ENCODE measurements at places on chromosomes 7 and 10.

GRCh38 chr7:6023974-6024435 lies 7.2 kb upstream of the ANKRD61 start:
- no peaks in the 10 kb centered on the region for H3K27me3 ChIP-seq
- no peak for DNase-seq

GRCh38 chr10:62915158-62915557 lies 99.0 kb upstream of the EGR2 start:
- no peak overlapping the region for H3K4me3 ChIP-seq
- H3K27me3 ChIP-seq: peaks cover 12% of the 10 kb centered on the region
- no peaks in the 10 kb centered on the region for H3K4me1 ChIP-seq
- H3K36me3 ChIP-seq: no peaks in the 10 kb centered on the region

DNA sequence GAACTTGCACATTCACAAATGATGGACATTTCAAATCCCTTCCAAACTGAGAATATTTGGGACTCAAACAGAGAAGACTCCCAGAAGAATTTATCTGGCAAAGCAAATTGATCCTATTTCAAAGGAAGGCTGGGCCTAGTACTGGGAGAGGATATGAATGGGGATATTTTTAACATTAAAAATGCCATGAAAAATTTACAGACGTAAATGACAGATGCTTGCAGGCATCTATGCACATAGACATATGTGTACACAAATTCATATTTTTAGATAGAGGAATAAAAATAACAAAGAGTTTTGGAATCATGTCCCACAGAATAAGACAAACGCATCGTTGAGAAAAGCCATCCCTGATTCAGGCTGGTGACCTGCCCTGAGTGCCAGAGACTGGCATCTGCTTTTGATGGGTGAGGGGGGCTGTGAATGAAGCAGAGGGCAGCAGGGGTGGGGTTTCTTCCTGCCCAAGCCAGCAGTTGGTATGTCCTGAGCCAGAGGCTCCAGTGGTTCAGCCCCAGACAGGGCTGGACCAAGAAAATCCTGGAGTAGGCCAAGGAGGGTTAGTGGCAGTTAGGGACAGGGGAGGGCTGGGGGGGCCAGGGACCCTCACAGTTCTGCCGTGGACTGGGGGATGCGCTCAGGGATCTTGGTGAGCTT lies 138.5 kb downstream of the SLIT1 start:
- no peak overlapping the region for H3K27ac ChIP-seq
- no peaks in the 10 kb centered on the region for H3K36me3 ChIP-seq
- H3K4me1 ChIP-seq: no peaks in the 10 kb centered on the region
- no peak overlapping the region for H3K4me3 ChIP-seq

DNA sequence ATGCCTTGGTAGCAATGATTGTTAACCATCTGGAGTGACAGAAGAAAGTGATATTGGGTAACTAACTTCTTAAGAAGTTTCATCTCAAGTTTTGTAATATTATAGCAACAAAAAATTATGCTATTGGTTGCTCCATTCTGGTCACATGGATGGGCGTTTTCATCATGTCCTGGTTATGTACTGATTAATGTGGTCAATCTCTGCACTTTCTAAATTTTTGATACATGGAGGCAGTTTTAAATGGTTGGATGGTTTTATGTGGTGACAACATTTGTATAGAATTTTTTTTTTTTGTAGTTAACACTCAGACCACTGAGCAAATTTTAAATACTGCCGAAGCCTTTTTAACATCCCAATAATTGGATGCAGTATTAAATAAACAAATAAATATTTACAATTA lies 55.2 kb upstream of the CCAR1 start:
- no peak overlapping the region for H3K4me3 ChIP-seq
- H3K4me1 ChIP-seq: no peaks in the 10 kb centered on the region
- no peak for DNase-seq
- no peaks in the 10 kb centered on the region for H3K27me3 ChIP-seq
- H3K36me3 ChIP-seq: peaks cover 4% of the 10 kb centered on the region

DNA sequence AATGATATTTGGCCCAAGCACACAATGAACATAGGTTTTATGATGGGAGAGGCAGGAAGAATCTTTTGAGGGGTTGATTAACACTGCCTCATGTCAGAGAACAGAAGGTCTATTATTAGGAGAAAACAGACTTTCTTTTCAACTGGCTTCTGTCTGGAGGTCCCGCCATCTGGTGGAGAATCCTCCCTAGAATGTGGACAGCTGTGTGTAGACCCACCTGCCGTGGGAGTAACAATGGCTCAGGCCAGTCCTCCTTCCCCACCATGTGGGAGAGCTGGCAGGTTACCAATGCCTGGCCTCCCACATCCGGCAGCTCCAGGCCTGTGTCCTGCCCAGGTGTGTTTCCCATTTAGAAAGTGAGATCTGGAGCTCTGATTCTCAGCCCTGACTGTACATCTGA lies 70.4 kb upstream of the AOAH start:
- DNase-seq: no peak
- H3K4me1 ChIP-seq: peaks cover 17% of the 10 kb centered on the region
- H3K4me3 ChIP-seq: no peak overlapping the region
- no peak overlapping the region for H3K27ac ChIP-seq
- H3K36me3 ChIP-seq: no peaks in the 10 kb centered on the region

DNA sequence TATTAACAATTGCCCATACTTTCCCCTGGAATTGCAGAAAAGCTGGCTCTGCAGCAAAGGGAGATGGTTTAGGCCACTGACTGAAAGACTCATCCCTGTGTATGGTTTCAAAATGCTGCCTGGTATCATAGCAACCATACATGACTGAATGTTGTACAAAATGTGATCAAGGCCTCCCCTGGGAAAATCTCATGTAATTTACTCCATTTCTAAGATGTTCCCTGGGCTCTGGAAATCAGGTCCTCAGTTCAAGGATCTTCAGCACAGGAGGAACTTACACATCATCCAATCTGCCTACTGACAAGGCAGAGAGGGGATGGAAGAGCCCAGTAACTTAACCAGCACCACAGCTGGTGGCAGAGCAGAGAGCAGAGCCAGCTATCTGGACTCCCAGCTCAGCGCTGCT lies 111.8 kb downstream of the JAZF1 start:
- no peaks in the 10 kb centered on the region for H3K36me3 ChIP-seq
- no peak overlapping the region for H3K4me3 ChIP-seq
- DNase-seq: no peak
- no peak overlapping the region for H3K27ac ChIP-seq
- H3K27me3 ChIP-seq: peaks cover 5% of the 10 kb centered on the region

DNA sequence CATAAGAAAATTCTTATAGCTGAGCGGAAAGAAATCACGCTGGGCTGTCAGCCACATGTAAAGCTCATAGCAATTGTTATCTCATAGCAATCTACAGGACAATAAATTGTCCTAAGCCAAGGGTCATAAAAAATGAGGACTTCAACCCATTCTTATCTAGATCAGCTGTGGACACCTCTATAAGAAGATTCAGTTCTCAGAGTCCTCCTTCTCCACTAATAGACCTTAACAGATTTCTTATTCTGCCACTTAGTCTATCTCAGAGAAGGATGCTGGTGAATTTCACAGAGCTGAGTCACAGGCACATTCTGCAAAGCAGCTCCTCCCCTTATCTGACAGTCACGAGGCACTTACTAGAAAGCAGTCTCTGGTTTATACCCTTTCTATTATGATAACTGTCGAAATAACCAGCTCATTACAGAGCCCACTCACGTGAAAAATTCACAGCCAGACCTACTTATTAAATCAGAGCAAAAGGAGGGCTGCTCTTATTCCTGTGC lies 185.3 kb upstream of the PCLO start:
- H3K4me3 ChIP-seq: no peak overlapping the region
- DNase-seq: no peak
- H3K4me1 ChIP-seq: no peaks in the 10 kb centered on the region

DNA sequence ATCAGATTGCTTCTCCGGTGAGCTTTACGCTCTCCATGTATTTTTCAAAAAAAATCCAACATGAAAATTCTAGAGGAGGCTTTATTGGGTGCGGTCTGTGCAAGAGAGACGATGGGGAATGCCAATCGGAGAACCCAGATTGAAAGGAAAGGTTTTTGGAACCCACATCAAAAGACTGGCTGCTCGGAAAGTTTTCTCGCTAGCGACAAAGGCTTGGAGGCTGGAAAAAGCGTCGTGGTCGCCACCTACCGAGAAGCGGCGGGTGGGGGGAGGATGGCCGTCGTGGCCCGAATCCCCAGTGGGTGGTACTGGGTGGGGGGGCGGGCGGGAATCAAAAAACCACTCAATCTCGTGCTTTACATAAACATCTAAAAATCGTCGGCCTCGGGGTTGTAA lies 1.1 kb upstream of the GTF2I start:
- H3K4me1 ChIP-seq: peaks cover 52% of the 10 kb centered on the region
- DNase-seq: peak; percentile 68
- peaks cover 9% of the 10 kb centered on the region for H3K36me3 ChIP-seq
- H3K27ac ChIP-seq: peak overlapping the region; percentile 87
- H3K4me3 ChIP-seq: peak overlapping the region; percentile 77
- peaks cover 15% of the 10 kb centered on the region for H3K27me3 ChIP-seq

GRCh38 chr10:5555881-5556280 lies 31.1 kb downstream of the CALML3 start:
- no peaks in the 10 kb centered on the region for H3K36me3 ChIP-seq
- H3K4me1 ChIP-seq: peaks cover 23% of the 10 kb centered on the region

GRCh38 chr10:125060026-125060425 lies 100.3 kb downstream of the CTBP2 start:
- no peak overlapping the region for H3K27ac ChIP-seq
- no peaks in the 10 kb centered on the region for H3K36me3 ChIP-seq
- peaks cover 42% of the 10 kb centered on the region for H3K27me3 ChIP-seq
- no peak overlapping the region for H3K4me3 ChIP-seq
- no peak for DNase-seq
- H3K4me1 ChIP-seq: peaks cover 12% of the 10 kb centered on the region

GRCh38 chr10:30118590-30118989 lies 59.2 kb upstream of the JCAD start:
- H3K36me3 ChIP-seq: no peaks in the 10 kb centered on the region
- no peak overlapping the region for H3K4me3 ChIP-seq
- H3K27ac ChIP-seq: no peak overlapping the region
- peaks cover 16% of the 10 kb centered on the region for H3K27me3 ChIP-seq
- DNase-seq: no peak

DNA sequence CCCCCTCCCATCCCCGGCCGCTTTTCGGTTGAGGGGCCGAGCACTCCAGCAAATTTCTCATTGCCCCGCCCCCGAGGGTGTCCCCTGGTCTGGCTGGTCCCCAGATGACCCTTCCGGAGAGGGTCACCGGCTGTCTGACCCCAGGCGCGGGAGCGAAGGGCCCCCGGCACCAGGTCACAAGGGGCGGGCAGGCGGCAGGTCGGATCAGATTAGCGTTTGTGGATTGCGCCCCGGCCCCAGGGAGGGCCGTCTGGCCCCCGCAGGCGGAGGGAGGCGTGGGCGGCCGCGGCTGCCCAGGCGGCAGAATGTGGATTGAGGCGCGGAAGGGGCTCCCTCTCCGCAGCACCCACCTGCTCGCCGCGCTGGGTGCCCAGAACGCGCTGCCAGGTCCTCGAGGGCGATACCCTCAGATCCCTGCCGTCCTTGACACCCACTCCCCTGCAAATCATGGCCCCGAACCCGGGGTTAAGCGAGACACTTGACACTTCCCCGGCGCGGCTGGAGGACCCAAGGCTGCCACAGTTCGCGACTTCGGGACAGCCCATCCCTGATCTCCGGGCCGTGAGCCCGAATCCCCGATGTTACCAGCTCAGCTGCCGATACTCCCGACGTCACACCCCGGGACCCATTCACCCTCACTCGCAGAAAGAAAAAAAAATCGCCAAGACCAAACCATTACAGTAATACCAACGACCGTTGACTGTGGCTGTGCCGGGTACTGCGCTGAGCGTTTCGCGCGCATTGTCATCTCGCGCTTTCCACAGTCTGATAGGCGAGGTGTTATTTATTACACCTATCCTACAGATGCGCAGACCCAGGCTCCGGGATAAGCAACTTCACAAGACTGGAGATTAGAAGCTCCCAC lies 953 bp downstream of the NODAL start:
- H3K27ac ChIP-seq: no peak overlapping the region
- H3K4me1 ChIP-seq: peaks cover 13% of the 10 kb centered on the region
- DNase-seq: no peak
- H3K36me3 ChIP-seq: peaks cover 3% of the 10 kb centered on the region
- peak overlapping the region; percentile 29 for H3K4me3 ChIP-seq

- H3K4me1 ChIP-seq: peaks cover 43% of the 10 kb centered on the region
- H3K27ac ChIP-seq: no peak overlapping the region
- H3K36me3 ChIP-seq: peaks cover 5% of the 10 kb centered on the region
- no peak overlapping the region for H3K4me3 ChIP-seq
- H3K27me3 ChIP-seq: no peaks in the 10 kb centered on the region
Observed at GRCh38 chr7:105210721-105211205, 178.0 kb downstream of the SRPK2 start.

GRCh38 chr10:119112056-119112455 lies 8.1 kb downstream of the DENND10 start:
- no peak overlapping the region for H3K4me3 ChIP-seq
- DNase-seq: no peak
- H3K36me3 ChIP-seq: peaks cover 46% of the 10 kb centered on the region
- H3K4me1 ChIP-seq: peaks cover 18% of the 10 kb centered on the region
- H3K27me3 ChIP-seq: no peaks in the 10 kb centered on the region
- H3K27ac ChIP-seq: no peak overlapping the region

- H3K4me3 ChIP-seq: no peak overlapping the region
- DNase-seq: no peak
- H3K4me1 ChIP-seq: no peaks in the 10 kb centered on the region
Observed at GRCh38 chr7:95843286-95843685, 70.9 kb downstream of the DYNC1I1 start.

DNA sequence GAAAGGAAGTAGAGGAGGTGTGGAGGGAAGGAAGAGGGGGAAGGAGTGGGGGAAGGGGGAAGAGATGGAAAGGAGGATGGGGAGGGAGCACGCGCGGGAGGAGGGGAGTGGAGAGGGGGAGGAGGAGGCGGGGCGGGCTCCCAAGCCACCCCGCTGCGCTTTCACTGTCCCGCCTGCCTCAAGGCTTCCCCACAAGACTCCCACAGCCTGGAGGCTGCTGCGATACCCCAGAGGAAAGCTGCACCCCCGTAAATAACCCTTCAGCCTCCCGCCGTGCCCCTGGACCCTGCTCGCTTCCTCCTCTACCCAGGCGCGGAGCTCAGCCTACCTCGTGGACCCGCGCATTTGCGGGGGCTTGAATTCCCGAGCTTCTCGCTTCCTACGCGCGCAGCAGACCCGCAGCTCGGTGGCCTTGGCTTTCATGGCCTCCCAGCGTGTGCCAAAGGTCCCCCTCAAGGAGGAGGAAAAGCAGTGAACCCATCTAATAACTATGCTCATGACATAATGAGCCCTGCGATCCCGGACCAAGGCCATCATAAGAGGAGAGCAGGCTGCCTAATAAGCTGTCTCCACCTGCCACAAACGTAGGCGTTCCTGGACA lies at the start of gene C10orf67:
C10orf67 (minus strand) TSS at position 557 of the 601 bp plus-strand sequence; CDS start at position 534, 23 bp downstream.
- no peaks in the 10 kb centered on the region for H3K27me3 ChIP-seq
- H3K27ac ChIP-seq: peak within 1 kb of the TSS; percentile 77
- DNase-seq: peak; percentile 60
- peaks cover 56% of the 10 kb centered on the region for H3K4me1 ChIP-seq

All from activated naive CD4-positive, alpha-beta T cell treated with anti-CD3 and anti-CD28 coated beads, Interleukin-2, amount 10 ng/mL, durations not matched to agents 7 days and 5 days (primary cell).